ENCODE measurements at places on chromosomes 2 and 18.

- DNase-seq, result no peak
Observed at GRCh38 chr18:12640881-12641200, 17.1 kb downstream of the SPIRE1 start.

- no peak for DNase-seq
Observed at GRCh38 chr2:158546412-158547144, 89.8 kb downstream of the PKP4 start.

DNA sequence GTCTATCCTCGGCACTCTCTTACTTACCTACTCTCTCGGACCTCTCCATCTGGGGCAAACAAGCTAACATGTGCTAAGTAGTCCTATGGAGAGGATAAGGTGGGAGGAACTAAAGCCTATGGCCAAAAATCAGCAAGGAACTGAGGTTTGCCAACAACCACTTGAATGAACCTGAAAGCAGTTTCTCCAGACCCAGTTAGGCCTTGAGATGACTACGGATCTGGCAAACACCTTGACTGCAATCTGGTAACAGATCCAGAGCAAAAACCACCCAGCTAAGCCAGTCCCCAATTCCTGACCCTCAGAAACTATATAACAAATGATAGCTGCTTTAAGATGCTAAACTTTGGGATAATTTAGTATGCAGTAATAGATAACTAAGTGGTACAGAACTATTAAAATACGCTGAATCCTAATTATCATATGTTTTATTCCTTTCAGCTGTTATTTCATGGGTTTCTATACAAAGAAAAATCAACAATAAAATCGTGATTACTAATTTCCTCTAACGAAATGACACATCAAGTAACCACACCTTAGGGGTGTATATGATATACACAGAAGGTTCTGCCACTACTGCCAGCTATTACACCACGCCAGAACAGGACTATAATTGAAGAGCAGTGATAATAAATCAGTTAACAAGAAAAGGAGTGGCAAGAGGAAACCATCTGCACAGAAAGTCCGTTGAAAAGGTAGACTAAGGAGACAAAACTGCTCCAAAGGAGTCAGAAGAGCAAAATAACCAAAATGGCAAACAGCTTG is 3.2 kb downstream of the FARSB start:
- DNase-seq, result no peak

- DNase-seq, result no peak
Observed at GRCh38 chr2:224223851-224224555, 177.9 kb downstream of the FAM124B start.

DNA sequence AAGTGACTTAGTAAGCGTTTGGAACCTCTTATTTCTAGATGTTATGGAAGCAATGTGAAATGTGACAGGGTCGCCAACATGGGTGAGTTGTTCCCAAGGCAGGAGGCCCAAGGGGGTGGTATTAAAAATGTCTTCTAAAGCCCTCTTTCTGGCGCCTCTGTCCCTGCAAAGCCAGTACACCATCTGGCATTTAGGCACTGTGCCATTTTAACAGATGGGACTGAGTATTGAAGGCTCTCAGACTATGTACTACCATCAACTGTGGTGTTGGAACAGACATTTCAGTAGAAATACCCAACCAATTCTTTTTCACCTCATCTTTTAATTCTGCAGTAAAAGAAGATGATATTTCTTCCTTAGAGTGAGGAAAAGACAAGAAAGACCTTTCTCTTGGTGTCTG is 384.5 kb upstream of the MMADHC start:
- no peak for DNase-seq

DNA sequence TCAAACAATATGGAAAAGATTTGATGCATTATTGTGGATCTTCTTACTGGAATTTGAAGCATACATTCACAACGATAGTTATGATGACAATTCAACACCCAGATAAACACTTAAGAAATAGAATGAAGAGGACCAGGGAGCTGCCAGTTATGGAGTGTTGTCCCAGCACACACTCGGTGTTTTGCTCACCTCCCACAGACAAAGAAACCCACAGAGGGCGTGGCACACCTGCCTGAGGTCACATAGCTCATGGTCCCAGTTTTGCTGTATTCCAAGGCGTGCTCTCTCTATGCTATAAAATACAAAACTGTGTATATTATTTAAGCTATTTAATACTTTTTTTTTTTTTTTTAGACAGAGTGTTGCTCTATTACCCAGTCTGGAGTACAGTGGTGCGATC is 31.1 kb downstream of the EFR3B start:
- no peak for DNase-seq

- no peak for DNase-seq
Observed at GRCh38 chr2:200373973-200374416, 67.5 kb downstream of the SPATS2L start.

GRCh38 chr18:10660179-10660884 is 134.5 kb downstream of the NAPG start:
- DNase-seq, result no peak

GRCh38 chr2:71792926-71793761 is 339.8 kb downstream of the DYSF start:
- DNase-seq, result no peak

DNA sequence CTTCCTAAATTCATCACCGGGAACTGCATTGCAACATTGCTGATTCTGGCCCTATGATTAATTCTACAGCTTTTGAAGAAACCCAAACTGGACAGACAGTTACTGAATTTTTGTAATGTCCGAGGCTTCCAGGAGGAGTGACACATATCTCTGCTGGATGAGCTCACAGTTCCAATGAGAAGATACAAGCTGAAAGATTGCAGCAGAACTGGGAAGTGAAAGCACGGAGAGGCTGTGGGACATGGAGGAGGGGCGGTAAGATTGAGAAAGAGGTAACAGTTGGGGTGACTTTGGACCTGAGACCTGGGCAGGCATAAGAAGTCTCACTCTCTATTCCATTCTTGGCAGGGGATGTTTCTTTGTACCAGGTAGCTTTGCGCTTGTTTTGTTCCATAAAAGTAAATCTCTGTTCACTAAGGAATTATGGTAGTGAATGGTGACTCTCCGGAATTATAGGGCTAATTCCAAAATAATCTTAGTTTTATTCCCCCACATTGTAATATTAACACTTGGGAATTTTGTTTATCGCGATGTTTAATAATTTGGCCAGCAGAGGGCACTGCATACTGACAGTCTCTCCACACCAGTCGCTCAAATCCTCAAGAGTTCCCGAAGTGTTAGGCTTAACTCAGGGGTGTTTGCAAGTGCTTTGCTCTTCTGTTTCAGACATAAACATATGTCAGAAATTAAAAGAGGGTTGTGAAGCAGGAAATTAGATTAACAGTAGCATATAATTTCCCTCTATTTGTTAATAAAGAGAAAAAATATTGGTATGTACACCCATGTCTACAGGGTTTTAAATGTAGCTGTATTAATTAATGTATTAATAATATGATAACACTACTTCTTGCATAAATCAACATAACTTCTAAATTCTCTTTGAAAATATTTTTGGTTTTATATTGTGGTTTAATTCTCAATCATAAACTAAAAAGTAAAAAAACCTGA is 201.4 kb downstream of the SOCS6 start:
- no peak for DNase-seq

DNA sequence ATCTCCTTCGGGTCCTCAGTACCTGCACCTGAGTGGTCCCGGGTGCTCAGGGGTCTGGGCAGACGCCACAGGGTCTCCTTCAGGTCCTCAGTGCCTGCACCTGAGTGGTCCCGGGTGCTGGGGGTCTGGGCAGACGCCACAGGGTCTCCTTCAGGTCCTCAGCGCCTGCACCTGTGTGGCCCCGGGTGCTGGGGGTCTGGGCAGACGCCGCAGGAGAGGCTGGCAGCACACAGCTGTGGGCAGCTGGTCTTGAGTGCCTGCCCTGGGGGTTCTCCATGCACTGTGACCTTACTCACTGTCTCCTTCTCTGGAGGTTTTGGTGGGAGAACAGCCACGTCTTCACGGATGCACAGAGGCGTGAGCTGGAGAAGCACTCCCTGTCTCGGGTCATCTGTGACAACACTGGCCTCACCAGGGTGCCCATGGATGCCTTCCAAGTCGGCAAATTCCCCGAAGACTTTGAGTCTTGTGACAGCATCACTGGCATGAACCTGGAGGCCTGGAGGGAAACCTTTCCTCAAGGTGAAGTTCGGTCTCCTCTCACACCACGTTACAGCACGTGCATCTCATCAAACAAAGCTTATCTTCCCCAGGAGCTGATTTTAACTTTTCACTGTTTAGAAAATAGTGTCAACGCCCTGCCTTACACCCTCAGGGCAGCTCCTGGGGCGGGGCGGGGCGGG is 82.6 kb downstream of the TPO start:
- DNase-seq, result no peak

GRCh38 chr2:216571909-216572513 is 61.2 kb upstream of the IGFBP2 start:
- no peak for DNase-seq

DNA sequence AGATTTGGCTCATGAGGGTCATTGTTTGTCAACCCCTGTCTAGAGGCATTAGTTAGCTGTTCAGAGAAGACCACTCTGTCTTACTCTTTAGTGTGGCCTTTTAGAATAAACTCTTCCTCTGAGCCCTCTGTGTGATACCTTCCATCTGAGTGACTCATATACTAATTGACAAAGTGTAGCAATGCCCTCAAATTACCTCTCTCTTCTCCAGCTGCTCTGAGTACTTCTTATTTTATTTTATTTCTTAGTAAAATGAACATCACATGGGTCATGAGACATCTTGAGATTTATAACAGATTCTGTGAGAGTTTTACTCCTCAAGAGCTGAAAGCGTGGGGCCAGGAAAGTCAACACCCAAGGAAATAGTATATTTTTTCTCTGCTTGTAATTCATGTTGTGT is 67.4 kb downstream of the KCTD18 start:
- DNase-seq, result no peak

DNA sequence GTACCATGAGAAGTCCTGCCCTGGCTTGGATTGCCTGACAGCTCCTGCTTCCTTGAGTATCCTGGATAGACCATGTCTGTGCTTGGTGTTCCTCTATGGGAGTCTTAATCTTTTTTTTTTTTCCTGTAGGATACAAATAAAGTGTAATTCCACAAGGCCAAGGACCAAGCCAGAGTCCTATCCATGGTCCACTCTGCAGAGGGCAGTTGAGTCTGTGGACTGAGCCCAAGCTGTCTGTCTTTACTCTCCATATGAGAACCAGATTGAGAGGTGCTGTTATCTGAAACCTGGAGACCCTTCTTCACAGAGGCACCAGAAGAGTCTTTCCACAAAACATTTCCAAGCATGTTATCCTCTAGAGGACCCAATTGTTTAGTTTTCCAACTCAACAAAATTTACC is 1.4 kb upstream of the KIF3C start:
- no peak for DNase-seq

GRCh38 chr2:30899516-30900054 is 92.3 kb upstream of the CAPN13 start:
- no peak for DNase-seq

DNA sequence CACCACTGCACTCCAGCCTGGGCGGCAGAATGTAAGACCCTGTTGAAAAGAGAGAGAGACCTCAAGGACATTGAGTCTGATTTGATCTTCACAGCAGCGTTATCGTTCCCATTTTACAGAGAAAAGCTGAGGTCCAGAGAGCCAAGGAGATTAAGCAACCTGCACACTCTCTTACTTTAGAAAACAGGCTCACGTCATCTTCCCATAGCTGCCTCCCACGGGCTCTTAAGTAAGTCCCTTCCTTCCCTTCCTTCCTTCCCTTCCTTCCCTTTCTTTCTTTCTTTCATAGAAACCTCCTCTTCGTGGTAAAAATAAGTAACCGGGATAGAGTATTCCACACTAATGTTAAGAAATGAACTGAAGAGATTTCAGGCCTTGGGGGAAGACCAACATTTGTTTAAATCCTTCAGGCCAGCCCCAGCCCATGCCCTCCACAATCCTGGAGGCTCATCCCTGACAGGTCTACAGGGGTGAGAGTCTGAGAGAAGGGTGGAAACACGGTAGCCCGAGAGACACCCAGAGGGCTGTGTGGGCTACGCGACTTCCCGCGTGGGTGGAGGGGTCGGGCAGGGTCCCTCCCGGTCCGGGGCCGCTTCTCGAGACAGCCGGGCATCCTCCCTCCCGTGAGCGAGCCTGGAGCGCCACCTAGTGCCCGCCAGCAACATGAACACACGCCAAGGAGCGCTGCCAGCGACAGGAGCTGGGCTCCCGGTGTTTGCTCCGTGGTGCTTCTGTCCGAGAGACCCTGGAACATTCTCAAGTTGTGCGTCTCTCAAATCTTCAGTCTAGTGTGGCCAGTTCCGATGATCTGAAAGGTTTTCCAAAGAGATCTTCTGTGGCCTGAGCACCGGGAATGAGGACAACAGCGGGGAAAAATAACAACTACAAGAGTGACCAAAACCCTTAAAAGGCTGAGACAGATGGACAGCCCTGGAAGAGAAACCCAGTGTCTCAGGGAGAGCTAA is 160.3 kb downstream of the INO80D start:
- DNase-seq, result no peak

GRCh38 chr18:986552-986951 is 81.9 kb downstream of the ADCYAP1 start:
- no peak for DNase-seq

DNA sequence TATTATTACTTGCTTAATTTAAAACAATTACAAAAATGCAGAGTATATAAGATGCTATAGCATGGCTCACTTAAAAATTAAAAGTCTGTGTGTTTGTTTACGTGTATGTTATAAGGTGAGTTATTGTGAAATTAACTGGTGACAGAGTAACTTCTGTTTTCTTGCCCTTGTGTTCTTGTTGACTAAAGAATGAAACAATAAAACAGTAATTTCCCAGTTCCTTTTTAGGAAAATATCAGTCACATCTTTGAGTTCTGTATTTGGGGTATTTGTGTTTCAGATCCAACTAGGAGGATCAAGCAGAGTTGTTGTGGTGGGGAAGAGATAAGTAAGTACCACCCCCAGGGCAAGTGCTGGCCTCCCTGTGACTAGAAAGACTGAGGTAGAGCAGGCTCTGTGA is 143.6 kb downstream of the CCDC148 start:
- DNase-seq, result no peak

- DNase-seq, result no peak
Observed at GRCh38 chr18:70359071-70359470, 70.2 kb downstream of the SOCS6 start.

DNA sequence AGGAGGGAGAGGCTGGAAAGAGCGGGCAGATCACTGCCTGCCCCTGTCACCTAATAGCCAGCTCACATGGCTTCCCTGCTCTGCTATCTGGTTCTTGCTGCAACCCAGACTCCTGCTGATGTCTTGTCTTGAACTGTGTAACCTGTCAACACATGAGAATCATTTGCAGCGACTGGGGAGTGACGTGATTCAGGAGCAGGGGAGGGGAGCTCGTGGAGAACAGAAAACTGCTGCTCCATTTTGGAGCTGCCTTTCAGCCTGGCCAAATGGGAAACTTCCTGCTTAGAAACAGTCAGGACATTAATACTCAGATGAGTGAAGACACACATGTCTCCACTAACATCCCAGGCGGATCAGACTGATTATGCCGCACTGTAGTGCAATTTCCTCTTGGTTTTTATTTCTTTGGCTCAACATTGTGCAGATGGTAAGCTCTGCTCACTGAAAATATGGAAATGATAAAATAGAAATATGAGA is 38.1 kb downstream of the RPL37A start:
- DNase-seq, result no peak

DNA sequence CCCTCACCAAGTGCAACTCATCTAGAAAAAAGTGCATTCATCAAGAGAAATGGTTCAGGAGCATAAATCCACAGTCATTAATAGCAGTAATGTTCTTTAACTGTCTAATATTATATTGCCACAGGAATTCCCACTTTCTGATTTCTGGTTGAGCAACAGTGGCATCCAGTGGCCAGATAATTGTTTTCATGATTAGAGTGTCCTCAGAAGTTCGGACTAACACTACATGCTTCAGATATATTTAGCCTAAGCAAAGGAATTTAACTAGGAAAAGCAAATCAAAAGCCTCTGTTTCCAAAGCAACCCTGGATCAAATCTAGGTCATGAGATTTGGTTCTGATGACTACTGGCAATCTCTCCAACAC is 9.8 kb upstream of the ERBB4 start:
- DNase-seq, result no peak
